ENCODE measurements at places on chromosomes 16 and 17. TPM values are rescaled to one million over a fixed set of nuclear protein-coding genes. Genes with fewer than 3 reads are reported as not detected.

Gene PLXDC1
- total RNA-seq: 2.0 TPM

Gene SNAI3
- 7.0 TPM for total RNA-seq

Gene XPO6
- 45.8 TPM for total RNA-seq

Gene BLMH
- 30.9 TPM for total RNA-seq

Gene P2RX5
- total RNA-seq: 18.7 TPM

Gene MT1M
- 2.4 TPM for total RNA-seq

Gene RAB37
- 0.53 TPM for total RNA-seq

Gene KRT28
- total RNA-seq: not detected

Measured in muscle of leg (tissue), 16 donors.